ENCODE measurements at places on chromosomes 13 and 19. TPM values are rescaled to one million over a fixed set of nuclear protein-coding genes. Genes with fewer than 3 reads are reported as not detected.

- DNase-seq: no peak
Measured at GRCh38 chr13:36774931-36775330, 44.1 kb upstream of the RFXAP start.

- DNase-seq: no peak
Measured at GRCh38 chr13:106318941-106319411, 216.5 kb downstream of the EFNB2 start.

DNA sequence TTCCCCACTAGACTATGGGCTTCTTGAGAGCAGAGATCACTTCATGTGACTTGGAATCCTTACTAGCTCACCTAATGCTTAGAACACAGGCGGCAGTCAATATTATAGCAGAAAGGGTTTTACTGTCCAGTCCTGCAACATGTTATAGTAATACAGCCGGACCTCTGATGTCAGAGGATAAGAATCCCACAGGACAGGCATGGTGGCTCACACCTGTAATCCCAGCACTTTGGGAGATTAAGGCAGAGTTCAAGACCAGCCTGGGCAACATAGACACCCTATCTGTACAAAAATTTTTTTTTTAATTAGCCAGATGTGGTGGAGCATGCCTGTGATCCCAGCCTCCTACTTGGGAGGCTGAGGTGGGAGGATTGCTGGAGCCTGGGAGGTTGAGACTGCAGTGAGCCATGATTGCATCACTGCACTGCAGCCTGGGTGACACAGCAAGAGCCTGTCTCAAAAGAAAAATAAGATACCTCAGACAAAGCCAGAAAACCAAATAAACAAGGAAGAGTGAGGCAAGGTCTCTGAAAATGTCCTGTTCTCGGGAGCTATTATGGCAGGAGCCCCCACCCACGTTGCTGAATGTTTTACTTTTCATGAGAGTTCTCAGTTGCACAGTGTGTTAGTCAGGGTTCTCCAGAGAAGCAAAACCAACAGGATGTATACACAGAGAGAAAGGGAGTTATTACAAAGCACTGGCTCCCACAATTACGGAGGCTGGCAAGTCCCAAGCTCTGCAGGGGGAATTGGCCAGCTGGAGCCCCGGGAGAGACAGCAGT, 100.8 kb downstream of the UBL3 start:
- no peak for DNase-seq

Gene CASP14
- not detected for polyA plus RNA-seq

GRCh38 chr13:50788551-50789210, 54.8 kb downstream of the DLEU7 start:
- DNase-seq: no peak

DNA sequence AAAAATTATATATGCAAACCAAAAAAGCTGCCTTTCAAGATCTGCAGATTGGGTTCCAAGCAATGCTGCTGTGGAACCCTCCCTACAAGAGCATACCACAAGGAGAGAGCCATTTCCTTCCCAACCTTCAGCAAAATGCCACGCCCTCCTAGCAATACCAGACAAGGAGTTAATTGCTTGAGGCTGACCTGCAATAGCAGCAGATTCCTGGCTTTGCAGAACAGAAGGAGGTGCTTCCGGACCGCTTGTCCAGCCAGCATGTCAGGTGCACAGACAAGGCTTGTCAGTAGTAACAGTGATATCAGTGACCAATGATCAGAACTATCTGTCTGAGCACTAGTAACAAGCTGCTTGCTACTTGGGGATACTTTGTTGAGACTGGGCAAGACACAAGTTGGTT, 301.6 kb downstream of the FGF14 start:
- no peak for DNase-seq

DNA sequence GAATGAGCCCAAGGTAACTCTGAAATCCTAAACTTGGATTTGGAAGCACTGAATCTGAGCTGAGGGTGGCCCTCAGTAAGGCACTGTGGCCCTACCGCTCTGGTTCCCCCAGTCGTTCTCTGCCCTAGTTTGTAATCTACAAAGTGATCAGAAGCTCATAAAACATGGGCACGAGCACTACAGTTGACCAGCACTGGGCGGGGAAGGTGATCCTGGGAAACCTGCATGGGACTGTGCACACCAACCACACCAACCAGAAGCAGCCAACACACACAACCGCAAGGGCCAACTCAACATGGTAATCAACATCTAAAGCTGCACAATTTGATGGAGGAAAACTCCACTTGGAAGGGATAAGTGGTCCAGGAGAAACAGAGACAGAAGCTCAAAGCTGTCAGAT, 22.9 kb downstream of the SLC7A1 start:
- peak; percentile 31 for DNase-seq
